ENCODE measurements at places on chromosomes 6 and 20.

DNA sequence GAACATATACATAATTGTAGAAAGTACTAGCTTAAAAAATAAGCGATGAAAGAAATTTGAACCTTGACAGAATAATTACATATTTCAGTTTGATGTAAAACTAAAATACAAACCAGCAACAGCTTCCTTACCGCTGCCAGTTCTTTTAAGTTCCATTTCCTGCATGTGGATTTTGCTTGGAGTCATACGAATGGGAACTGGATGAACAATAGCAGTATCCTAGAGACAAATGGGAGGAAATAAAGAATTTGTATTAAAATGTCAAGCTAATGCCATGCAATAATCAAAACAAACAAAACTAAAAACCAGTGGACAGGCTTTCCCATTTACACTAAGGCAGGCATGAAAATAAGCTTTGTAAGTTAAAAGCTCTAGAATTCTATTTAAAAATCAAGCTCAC lies 67.1 kb downstream of the REPS1 start:
- no peak for DNase-seq

- no peak for DNase-seq
Observed at GRCh38 chr6:149438855-149439254, 38.8 kb downstream of the SUMO4 start.

GRCh38 chr20:40438161-40438830 lies 250.7 kb downstream of the MAFB start:
- DNase-seq, result no peak

DNA sequence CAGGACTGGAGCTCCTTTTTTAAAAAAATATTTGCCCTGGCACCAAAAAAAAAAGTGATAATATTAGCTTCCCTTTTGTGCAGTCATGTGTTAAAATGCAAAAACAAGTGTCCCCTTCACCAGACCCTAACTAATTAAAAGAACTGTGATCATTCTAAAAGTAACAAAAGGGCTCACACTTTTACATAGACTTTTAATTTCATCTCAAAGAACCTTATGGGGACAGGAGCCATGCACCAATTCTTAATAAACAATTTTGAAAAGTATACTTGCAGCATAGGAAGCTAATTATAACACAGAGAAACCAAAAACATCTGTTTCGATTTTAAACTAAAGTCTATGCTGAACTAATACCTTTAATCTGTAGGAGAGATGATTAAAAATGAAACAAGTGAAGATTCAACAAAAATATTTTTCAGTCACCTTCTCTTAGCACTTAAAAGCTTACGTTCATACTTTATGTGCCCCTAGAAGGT lies 17.3 kb downstream of the STX7 start:
- no peak for DNase-seq

- DNase-seq, result peak; percentile 50
Observed at GRCh38 chr6:75602246-75603105, 796 bp downstream of the SENP6 start.

DNA sequence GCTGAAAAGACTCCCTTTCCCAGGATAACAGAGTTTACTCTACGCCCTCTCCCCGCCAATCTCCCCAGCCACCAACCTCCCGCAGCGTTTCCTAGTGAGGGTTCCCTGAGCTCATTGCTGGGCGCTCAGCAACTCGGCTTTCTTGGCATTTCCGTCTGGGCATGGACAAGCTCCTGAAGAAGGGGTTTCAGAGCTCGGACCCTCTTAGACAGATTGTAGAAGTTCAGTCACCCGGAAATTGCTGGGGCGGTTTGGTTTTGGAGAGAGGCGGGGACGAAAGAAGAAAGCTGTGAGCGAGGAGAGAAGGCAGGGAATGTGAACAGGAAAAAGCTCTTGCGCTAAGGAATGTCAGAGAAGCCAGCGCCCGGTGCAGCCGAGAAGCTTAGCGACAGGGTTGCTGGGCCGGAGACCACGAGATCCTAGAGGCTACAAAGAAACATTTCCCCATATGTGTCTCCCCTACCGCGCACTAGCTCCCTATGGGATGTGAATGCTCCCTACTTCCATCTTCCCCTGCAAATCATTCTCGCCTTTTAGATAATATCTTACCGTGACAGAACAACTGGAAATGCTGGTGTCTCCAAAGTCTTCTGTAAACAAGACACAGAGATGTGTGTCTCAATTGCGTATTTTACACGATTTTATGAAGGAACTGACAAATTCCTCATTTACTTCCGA lies 15.8 kb downstream of the POM121L2 start:
- no peak for DNase-seq

- no peak for DNase-seq
Observed at GRCh38 chr6:45997875-45998506, 17.7 kb downstream of the CLIC5 start.

- DNase-seq, result no peak
Observed at GRCh38 chr6:112296122-112296521, 41.8 kb upstream of the LAMA4 start.

GRCh38 chr20:7916648-7917047 lies 23.6 kb downstream of the HAO1 start:
- no peak for DNase-seq

GRCh38 chr6:83883240-83883639 lies 23.8 kb downstream of the CYB5R4 start:
- DNase-seq, result no peak

DNA sequence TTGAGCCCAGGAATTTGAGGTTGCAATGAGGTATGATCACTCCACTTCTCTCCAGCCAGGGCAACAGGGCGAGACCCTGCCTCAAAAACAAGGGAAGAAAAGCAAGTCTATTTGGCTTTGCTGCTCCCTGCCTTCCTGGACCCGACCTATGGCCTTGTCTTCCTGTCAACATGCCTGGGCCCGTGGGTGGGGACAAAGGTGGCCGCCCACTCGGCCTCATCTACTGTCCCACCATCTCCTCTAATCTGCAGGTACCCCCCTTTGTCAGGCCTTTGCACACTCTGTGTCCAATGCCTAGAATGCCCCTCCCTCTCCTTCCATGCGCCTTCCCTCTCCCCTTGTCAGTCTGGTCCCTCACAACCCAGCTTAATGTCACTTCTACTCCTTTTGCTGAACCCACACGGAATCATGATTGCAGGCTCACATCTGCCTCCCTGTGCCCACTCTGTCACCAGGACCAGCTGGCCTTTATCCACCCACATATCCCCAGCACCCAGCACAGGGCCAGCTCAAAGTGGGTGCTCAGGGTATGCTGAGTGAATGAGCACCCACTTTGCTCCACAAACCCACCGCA lies 40.3 kb downstream of the MDFI start:
- no peak for DNase-seq

GRCh38 chr20:49432550-49432949 lies 49.9 kb downstream of the KCNB1 start:
- DNase-seq, result no peak

DNA sequence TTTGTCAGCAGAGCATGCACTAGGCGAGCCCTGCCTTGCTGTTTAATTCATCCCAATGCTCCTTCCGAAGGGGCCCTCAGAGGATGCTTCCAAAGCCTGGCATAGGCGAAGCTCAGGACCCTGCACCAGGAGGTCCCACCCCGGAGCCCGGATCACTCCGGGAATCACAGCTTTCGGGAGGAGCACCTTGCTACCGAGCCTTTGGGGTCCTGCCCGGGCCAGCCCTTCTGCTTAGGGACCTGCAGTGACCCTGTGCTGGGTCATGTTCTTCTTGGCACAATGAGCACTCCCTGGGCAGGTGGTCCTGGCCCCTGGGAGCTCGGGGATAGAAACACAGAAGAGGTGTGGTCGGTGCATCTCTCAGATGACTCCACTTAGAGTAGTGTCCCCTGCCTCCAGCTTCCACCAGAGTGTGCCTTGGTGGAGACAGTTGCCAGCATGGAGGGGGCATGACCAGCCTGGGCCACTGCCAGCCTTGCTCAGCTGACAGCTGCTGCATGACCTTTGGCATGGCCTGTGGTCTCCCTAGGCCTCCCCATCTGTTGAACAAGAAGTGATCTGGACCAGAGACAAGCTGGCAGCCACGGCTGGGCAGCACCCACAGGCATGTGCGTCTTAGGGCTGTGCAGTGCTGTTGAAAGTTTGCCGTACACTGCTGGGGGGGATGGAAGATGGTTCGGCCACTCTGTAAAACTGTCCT lies 44.7 kb upstream of the SLCO4A1 start:
- DNase-seq, result no peak

GRCh38 chr6:14781772-14782525 lies 463.9 kb upstream of the JARID2 start:
- no peak for DNase-seq

DNA sequence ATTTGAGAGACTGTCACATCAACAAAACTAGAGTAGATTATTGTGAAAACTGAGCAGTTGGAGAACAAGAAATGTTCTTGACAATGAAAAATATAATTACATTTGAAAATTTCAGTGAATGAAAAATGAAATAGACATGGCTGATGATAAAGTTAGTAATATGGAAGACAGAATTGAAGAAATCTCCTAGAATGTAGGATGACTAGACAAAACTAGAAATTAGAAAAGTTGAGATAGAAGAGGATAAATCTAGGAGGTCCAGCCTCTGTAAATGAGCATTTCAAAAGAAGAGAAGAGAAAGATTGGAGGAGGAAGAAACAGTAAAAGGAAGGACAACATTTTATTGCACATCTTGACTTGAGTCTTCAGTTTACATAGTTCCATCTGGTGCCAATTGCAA lies 178.7 kb downstream of the NFATC2 start:
- DNase-seq, result no peak

DNA sequence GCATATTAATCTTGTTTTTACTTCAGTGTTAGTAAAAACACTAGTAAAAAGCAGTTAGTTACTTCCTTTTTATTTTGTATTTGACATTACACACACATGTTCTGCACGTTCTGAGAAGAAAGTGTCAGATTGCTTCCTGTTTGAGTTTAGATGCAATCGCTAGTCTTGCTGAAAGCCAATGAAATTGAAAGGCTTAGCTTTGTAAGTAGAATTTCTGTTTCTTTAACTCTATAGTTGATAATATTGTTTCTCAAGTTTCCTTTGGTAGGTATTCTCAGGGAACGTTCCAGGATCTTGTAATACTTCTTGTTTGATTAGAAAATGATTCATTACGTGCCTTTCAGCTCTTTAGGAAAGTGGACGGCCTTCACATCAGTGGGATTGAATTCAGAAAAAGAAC lies 55.0 kb downstream of the CDKAL1 start:
- DNase-seq, result no peak

DNA sequence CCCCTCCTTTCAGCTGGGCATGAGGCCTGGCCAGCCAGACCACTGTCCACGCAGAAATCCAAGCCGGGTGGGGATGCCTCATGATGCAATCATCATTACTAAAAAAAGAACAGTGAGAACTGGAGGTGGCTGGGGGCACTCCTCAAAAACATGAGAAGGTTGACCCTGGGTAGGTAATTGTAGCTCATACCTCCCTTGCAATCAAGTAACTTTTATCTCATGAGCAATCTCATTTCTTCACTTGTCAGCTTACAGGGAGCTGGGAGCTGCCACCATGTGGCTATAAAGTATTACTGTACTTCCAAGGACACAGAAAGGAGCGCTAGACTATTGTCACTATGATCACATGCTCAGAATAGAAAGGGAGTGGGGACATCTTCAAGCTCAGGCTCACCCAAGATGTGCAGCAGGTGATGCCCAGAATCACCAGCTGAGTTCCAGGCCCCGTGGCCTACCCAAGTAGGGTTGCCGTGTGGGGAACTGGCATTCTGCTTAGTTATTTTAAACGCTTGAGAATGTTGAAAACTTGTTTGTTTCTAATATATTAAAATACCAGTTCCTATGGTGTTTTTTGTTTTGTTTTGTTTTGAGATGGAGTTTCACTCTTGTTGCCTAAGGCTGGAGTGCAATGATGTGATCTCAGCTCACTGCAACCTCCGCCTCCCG lies 3.0 kb upstream of the CDH26 start:
- no peak for DNase-seq

- no peak for DNase-seq
Observed at GRCh38 chr20:62961310-62961783, 8.8 kb downstream of the SLC17A9 start.

- DNase-seq, result no peak
Observed at GRCh38 chr6:24968783-24969182, 33.0 kb upstream of the RIPOR2 start.

- DNase-seq, result no peak
Observed at GRCh38 chr6:112180095-112180820, 74.1 kb downstream of the LAMA4 start.

GRCh38 chr6:25329982-25330381 lies 50.8 kb downstream of the CARMIL1 start:
- no peak for DNase-seq

DNA sequence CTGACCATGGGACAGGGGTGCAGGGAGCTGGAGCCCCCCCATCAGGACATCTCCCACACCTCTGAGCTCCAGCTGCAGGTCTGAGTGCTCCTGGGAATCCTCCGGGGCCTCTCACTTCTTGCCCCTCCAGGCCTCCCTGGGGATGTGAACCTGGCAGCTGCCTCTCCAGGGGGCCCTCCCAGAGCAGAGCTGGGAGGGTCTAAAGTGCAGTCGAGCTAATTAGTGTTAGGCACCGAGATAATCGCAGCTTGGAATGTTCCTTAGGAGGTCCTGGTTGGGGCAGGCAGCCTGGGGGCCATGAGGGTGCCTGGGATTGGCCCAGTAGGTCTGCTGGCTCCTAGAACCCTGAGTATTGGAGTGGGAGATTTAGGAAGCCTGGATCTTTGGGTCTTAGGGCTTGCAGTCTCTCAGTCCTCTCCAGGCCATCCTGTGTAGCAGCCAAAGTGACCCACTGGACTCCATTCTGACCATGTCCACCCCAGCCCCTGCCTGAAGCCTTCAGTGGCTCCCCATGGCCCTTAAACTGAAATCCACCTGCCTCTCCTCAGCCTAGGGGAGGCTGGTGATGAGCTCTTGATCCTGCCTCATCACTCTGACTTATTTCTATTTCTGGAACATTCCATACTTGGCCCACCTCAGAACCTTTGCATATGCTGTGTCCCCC lies 26.0 kb downstream of the CEBPB start:
- DNase-seq, result no peak

- DNase-seq, result no peak
Observed at GRCh38 chr20:31669876-31670275, 32.2 kb downstream of the COX4I2 start.

- no peak for DNase-seq
Observed at GRCh38 chr6:967701-968100, 274.8 kb upstream of the EXOC2 start.

- DNase-seq, result no peak
Observed at GRCh38 chr6:146381486-146381885, 162.1 kb upstream of the RAB32 start.

DNA sequence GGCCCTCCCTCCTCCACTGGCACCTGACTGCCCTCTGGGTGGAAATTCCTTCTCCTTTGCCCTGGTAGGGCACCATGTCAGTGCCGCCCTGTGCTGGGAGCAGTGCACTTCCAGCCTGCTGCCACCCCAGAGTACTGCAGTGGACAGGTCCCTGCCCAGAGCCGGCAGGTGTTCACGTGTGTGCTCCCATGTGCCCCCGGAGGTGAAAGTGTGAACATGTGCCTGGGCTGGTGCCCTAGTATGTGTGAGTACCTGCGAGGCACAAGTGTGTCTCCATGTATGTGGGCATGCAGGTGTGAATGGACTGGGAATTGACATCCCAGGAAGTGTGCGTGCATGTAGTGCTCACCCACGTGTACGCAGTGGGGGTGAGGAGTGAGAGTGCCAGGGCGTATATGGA lies 29.4 kb downstream of the SDCBP2 start:
- peak; percentile 3 for DNase-seq

Data from activated CD4-positive, CD25-positive, alpha-beta regulatory T cell (primary cell).